Activated naive CD8-positive, alpha-beta T cell treated with anti-CD3 and anti-CD28 coated beads for 36 hours (primary cell): ENCODE measurements at places on chromosomes 1 and 21.

- peak; percentile 65 for DNase-seq
Observed at GRCh38 chr1:247639381-247639981, 34.1 kb downstream of the OR2G3 start.

DNA sequence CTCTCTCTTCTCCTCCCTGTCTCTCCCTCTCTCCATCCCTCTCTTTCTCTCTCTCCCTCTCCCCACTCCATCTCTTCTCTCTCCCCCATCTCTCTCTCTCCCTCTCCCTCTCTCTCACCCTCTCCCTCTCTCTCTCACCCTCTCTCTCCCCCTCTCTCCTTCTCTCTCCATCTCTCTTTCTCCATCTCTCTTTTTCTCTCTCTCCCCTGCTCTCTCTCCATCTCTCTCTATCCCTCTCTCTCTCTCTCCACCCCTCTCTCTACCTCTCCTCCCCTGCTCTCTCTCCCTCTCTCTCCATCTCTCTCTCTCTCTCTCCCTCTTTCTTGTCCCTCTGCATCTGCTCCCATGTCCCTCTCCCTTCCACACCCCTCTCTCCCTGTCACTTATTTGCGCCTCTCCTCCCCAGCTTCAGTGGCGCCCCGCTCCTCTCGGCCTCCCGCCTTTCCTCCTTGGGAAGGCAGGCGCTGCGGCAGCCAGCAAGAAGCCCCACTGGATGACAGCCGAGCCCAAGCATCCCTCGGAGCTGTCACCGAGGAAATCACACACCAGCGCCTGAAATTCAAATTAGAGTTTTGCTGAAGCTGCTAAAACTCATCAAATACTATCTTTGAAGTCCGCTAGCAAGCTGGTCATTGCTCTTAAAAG, 15.3 kb upstream of the EPHA8 start:
- no peak for DNase-seq

GRCh38 chr1:93347334-93347899, 1.7 kb downstream of the DR1 start:
- no peak for DNase-seq

DNA sequence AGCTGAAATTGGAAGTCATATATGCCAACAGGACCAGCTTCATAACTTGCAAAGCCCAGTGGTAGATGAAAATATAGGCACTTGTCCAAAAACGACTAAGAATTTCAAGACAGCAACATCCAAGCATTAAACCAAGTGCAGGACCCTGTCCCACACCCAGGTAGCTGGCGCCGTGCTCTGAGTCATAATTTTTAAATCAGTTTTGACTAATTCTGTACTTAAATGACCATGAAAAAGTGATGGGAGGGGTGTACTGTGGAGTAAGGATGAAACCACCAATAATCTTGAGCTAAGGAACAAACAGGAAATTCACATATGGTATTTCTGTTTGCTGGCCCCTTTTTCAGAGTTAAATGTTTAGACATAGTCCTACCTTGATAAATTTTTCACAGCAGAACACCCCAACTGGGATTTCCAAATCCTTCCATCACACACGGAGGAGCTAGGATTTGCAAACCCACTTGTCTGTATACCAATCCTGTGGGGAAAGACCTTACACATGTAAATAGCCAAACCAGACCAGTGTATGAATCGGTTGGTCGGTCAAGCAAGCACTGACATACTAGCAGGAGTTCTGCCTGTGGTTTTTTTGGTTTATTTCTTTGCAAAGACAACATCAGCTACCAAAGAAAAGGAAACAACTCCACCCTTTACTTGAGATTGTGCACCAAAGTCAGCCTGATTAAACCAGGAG, 235.7 kb upstream of the RAB4A start:
- DNase-seq = no peak

GRCh38 chr21:25903607-25904006, 168.8 kb downstream of the GABPA start:
- DNase-seq = no peak

DNA sequence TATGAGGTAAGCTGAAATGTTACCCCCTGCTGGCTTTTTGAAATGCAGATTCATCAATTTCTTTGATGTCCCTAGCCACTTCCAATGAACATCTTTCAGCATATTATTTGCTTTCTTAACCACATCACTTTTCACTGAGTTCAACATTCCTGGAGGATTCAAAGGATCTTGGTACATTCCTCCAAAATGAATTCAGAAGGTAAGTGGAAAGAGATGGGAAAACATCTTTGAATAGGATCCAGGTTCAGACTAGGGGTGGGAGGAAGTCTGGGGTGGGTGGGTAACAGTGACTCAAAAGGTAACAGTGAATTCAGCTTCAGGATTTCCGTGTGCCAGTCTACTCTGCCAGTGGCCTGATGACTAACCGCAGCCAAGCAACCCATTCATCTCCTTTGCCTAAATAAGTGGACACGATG, 180.7 kb downstream of the ZC3H11B start:
- DNase-seq = no peak

DNA sequence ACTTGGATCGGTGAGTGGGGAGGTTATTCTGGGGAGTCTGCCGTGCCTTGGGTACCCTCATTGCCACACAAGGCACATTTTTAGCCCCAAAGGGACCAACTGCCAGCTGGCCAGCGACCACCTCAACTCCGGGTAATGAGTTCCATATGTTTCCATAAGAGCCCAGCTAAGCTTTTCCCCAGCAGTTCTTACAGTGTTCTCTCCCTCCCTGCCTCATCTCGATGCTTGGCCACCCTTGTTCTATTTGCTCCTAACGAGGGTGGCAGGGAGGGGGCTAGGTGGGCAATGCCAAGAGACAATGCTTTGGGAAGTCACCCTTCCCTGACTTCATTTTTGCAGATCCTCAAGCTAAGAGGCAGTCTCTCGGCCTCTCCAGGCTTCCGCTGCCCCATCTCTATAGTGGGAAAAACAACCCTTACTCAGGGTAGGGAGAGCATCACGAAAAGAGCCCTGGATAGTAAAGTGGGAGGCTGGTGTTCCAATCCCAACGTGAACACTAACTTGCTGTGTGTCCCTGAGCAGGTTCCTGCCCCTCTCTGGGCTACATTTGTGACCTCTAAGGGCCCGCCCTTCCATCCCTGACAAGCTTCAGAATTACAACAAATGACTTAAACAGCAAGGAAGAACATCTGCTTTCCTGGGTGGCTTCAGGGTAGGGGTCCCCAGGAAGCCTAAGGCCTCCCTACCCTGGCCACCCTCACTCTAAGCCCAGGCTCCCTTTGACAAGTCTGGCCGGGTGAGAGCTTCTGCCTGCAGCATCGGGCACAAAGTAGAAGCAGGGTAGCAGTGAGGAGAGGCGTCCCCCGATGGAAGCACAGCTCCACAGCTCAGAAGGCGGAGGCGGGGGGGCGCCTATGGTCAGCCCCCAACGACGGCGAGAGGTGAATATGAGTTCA, 5.8 kb downstream of the ID3 start:
- no peak for DNase-seq

DNA sequence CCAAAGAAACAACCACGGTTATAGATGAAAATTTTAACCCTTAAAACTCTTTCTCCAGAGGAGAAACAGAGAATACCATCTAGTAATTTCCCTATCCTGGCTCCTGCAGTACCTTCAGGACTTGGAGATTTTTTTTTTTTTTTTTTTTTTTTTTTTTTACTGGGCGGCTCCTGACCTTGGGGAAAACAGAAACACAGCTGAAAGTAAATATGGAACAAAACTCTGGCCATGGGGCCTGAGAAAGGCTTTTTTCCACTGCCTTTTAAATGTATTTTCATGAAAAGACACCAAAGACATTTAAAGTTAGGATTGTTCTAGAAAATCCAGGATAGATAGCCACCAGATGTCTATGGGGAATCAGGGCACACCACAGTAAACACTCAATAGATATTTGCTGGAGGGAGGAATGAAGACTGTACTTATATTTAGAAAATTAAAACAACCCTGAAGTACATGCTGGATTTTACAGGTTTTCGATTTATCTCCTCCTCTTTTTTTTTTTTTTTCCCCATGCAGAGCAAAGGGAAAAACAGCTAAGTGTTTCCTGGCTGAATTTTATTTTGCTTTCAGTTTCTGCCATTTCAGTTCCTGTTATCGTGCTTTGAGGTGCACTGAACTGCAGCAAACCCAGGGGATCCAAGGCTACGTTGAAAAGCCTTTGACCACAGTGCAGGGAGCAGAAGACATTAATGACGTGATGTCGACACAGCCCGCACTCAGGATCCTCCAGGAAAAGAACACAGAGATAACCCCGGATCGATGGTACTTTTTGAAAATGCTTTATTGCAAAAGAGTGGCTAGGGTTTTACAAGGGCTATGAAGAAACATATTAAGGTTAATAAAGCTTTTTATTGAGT, 35.7 kb upstream of the CNN3 start:
- peak; percentile 29 for DNase-seq

- no peak for DNase-seq
Observed at GRCh38 chr1:22212400-22213233, 69.7 kb upstream of the WNT4 start.

- DNase-seq = no peak
Observed at GRCh38 chr21:45248893-45249381, 38.8 kb downstream of the POFUT2 start.
